ENCODE measurements at places on chromosomes 6 and 20. TPM values are rescaled to one million over a fixed set of nuclear protein-coding genes. Genes with fewer than 3 reads are reported as not detected.
A peak's percentile ranks its signal among the peaks of the same experiment; 100 is the strongest.

DNA sequence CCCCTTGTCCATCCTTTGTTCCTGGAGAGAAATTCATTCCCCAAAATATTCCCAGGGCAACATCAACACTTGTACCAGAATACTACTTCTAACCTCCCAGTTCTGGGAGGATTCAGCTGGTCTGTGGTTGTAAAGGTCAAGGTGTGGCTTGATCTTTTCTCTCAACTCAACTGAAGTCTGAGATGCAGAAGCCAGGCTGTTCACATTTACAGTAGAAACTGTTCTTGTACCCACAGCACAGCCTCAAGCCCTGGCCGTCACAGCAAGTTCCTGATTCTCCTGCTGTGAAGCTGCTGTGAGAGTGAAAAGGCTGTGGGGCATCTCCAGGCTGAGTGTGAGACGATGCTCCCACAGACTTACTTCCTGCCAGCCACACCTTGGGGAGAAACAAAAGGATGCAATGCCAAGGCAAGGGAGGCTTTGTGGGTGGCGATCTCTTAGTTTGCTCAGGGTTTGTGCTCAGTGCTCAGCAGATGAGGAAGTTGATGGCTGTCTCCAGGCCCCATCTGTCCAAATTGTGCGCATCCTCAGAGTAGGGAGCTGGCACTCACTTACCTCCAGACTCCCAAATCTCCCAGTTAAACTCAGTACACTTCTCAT, 143.9 kb upstream of the FOXA2 start:
- H3K4me3 ChIP-seq, result no peak overlapping the region
- DNase-seq, result no peak
- H3K27ac ChIP-seq, result no peak overlapping the region
- no peaks in the 10 kb centered on the region for H3K4me1 ChIP-seq
- H3K36me3 ChIP-seq, result no peaks in the 10 kb centered on the region

GRCh38 chr6:11828262-11828870, 49.8 kb upstream of the ADTRP start:
- no peak overlapping the region for H3K27ac ChIP-seq
- H3K4me3 ChIP-seq, result no peak overlapping the region
- no peaks in the 10 kb centered on the region for H3K4me1 ChIP-seq
- DNase-seq, result no peak
- H3K27me3 ChIP-seq, result no peaks in the 10 kb centered on the region

GRCh38 chr6:21596145-21596948, 2.8 kb downstream of the SOX4 start:
- peak; percentile 85 for DNase-seq
- peak overlapping the region; percentile 15 for H3K4me3 ChIP-seq
- H3K27me3 ChIP-seq, result no peaks in the 10 kb centered on the region
- no peaks in the 10 kb centered on the region for H3K4me1 ChIP-seq
- H3K27ac ChIP-seq, result peak overlapping the region; percentile 91

GRCh38 chr6:24391756-24392405, 10.9 kb upstream of the MRS2 start:
- no peaks in the 10 kb centered on the region for H3K4me1 ChIP-seq
- H3K27ac ChIP-seq, result no peak overlapping the region
- H3K27me3 ChIP-seq, result no peaks in the 10 kb centered on the region
- no peaks in the 10 kb centered on the region for H3K36me3 ChIP-seq

DNA sequence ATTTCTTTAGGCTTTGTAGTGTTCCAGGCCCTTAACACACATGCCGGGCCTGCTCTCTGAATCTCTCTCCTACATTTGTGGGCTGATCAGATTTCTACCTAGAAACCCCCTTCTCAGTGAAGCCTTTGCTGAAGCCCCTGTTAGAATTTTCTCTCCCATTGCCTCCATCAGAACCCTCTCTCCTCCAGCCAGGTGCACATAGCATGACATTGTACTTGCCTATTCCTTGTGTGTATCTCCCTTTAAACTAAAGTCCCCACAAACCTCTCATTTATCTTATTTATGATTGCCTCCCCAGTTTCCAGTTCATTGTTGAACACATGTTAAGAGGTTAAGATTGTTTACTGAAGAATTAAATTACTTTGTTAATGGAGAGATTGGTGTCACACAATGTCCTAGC, 325.5 kb upstream of the CITED2 start:
- H3K4me1 ChIP-seq, result no peaks in the 10 kb centered on the region
- no peaks in the 10 kb centered on the region for H3K27me3 ChIP-seq
- no peak overlapping the region for H3K27ac ChIP-seq

DNA sequence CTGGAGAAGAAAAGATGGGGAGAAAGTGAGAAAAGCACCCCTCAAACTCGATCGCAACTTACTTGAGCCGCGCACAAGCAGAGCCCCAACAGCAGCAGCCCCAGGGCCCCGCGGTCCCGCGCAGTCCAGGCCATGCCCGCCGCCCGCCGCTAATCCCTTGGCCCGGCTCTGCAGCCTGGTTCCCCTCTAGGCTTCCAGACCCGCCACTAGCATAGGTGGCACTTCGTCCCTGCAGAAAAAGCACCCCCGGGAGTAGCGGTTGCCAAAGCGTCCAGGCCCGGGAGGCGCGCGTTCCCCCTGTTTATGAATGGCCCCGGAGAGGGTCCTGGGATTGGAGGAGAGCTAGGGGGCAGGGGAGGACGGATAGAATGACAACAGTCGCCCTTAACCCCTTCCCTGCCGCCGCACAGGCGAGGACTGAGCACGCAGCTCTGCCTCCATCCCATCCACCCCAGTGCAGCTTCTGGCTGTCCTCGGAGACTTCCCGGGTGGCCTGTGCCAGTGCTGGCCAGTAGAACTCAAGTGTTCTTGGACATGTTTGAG, 19.9 kb downstream of the COL9A1 start:
- H3K4me3 ChIP-seq, result no peak overlapping the region
- DNase-seq, result no peak
- H3K27me3 ChIP-seq, result no peaks in the 10 kb centered on the region
- no peaks in the 10 kb centered on the region for H3K36me3 ChIP-seq

DNA sequence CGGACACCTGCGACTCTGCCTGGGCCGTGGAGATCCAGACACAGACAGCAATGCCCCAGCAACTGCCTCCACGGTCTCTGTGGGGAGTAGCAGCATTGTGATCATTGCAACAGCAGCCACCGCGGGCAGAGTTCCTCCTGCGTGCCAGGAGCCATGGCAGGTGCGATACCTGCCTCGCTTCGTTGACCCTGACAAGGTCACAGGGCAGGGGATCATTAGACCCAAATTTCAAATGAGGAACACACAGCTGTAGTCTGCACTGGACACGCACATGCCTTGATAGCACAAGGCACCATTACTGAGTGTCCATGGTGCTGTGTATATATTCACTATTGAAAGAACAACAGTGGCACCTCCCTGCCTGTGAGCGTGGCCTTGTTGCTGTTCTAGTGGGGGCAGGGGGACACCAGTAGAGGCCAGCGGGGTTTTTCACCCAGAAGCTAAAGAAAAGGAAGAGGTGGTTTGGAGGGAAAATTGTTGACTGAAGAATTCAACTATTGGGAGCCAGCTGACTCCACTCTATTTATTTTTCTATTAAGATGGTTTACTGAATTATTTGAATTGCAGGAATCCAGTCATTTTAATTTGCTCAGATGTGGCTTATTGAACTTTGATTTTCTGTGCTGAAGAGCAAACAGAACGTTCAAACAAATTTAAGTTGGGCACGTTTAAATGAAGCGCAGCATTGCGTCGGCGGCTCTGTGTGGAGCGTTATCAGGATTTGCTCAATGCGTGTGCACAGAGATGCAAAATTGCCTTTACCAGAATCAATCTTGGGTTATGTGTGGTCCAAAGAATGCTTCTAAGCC, 60.2 kb upstream of the RPS6KA2 start:
- no peaks in the 10 kb centered on the region for H3K36me3 ChIP-seq
- H3K4me1 ChIP-seq, result no peaks in the 10 kb centered on the region
- no peak for DNase-seq
- H3K4me3 ChIP-seq, result no peak overlapping the region
- H3K27me3 ChIP-seq, result no peaks in the 10 kb centered on the region
- H3K27ac ChIP-seq, result no peak overlapping the region

Gene PSMB9
- total RNA-seq, result 42.8 TPM

Gene GINS1
- 1.2 TPM for total RNA-seq

Gene HRH3
- not detected for total RNA-seq
